ENCODE measurements at places on chromosomes 7 and 10.

- peak; percentile 47 for DNase-seq
Observed at GRCh38 chr10:101889256-101890210, 45.9 kb upstream of the KCNIP2 start.

- no peak for DNase-seq
Observed at GRCh38 chr10:85971494-85971893, 395.1 kb downstream of the GRID1 start.

GRCh38 chr10:75984067-75984466 is 552.6 kb downstream of the LRMDA start:
- DNase-seq, result no peak

GRCh38 chr10:514137-514671 is 175.3 kb downstream of the DIP2C start:
- no peak for DNase-seq

DNA sequence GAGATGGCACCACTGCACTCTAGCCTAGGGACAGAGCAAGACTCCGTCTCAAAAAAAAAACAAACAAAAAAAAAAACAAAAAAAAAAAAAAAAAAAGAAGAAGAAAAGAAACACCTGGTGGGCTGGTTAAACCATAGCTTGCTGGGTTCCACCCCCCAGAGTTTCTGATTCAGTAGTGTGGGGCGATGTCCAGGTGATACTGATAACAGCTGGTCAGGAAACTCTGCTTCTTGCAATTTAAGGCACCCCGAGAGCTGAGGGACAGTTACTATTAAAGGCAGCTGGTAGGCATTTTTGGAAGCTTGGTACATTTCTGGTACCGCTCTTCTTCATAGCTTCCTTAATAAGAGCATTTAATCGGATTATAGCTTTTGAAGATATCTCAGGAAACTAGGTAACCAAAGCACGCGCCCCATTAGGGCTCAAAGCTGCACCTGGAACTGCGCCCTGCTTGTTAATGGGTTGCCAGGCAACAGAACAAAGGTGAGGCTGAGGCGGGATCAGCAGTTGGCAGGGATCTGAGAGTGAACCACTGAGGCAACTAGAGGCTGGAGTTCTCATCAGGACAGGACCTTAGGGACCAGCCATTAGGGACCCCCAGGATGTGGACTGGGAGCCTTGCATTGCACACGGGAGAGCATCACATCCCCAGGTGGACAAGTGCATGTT is 6.5 kb upstream of the SDK1 start:
- no peak for DNase-seq

GRCh38 chr7:4787947-4788626 is 12.7 kb downstream of the AP5Z1 start:
- no peak for DNase-seq

DNA sequence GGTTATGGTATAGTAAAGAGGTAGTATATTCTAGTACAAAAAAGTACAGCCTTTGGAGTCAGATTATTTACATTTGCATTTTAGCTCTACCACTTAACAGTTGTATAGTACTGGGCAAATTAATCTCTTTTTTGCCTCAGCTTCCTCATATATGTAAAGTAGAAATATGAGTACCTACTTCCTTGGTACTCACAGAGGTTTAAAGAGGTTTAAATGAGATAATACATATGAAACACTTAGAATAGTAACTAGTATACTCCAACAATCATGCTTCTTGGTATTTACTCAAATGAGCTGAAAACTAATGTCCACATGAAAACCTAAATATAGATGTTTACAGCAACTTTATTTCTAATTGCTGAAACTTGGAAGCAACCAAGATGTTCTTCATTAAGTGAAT is 14.7 kb downstream of the FRA10AC1 start:
- no peak for DNase-seq

- no peak for DNase-seq
Observed at GRCh38 chr10:86632951-86633350, 21.4 kb upstream of the OPN4 start.

- no peak for DNase-seq
Observed at GRCh38 chr10:129030996-129031843, 435.8 kb upstream of the MGMT start.

DNA sequence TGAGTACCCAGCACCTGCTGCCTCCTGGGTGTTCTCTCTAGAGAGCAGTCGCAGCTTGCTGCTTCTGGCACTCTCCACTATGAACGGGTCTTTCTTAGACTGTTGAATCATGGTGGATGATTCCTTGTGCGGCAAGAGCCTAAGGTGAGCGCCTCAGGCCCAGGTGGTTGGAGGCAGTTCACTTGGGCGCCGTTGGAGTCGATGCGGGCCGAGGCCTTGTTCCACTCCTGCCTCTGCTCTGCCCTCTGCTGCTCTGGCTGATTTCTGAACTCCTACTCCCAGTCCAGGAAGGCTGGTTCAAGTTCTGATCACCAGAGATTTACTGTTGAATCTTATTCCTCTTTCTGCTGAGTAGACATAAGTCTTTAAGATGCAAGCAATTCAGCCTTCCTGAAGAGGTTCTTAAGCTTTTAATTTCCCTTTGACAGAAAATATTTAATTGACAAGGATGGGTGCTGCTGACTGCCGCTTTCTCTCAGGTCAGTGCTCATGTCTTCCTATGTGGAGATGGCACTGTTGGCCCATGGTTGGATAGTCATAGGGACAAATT is 10.4 kb downstream of the YKT6 start:
- DNase-seq, result no peak

GRCh38 chr10:17098012-17098411 is 31.6 kb downstream of the CUBN start:
- DNase-seq, result no peak

DNA sequence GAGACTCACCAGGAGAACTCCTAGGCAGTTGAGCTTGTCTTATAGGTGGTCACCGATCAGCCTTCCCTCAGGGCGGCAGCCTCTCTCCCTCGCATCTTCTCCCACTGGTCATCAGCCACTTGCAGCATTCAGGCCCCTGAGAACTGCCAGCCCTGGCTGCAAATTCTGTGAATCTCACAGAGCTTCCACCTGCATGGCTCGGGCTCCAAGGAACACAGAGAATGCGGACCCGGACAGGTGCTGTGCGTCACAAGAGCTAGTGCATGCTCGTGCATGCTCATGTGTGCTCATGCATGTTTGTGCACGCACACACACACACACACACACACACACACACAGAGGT is 176.9 kb downstream of the ARHGAP12 start:
- no peak for DNase-seq

DNA sequence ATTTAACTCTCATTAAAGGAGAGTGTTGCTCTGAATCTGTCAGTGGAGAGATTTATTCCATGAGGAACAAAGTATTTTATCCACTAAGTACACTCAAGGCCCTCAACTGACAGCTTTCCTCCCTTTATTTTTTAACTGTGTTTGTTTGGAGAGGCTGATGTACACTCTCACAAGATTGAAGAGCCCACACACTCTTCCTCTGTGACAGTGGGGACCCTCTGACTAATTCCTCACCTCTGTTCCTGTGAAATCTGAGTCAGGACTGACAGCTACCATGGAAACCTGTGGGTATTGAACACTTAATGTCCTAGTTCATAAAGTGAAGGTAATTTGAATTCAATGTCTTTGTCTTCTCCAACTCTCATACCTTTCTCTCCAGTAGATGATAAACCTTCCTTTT is 189.8 kb upstream of the PITRM1 start:
- no peak for DNase-seq

- DNase-seq, result no peak
Observed at GRCh38 chr10:87771871-87772500, 46.0 kb downstream of the ATAD1 start.

- DNase-seq, result no peak
Observed at GRCh38 chr7:107560898-107561516, 2.7 kb downstream of the COG5 start.

GRCh38 chr10:62016623-62017490 is 115.4 kb downstream of the ARID5B start:
- no peak for DNase-seq

GRCh38 chr7:101549734-101550133 is 79.4 kb downstream of the MYL10 start:
- DNase-seq, result no peak

GRCh38 chr7:77940647-77941046 is 142.1 kb downstream of the PHTF2 start:
- DNase-seq, result no peak

DNA sequence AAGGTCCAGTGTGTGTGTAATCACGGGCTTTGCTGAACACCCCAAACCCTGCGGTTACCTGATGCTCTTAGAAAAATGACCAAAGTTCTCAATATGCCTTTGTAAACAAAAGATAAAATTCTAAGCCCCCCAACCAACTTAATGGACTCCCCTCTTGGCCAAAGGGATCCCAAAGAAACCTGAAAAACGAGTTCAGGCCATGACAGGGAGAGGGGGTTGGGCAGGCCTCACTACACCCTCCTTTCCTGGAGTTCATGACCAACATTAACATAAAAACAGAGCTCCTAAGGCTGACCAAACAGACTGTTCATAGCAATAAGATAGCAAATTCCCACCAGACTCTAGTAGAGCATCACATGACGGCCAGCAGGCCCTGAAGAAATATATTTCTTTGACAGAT is 3.0 kb upstream of the VIPR2 start:
- no peak for DNase-seq

- DNase-seq, result peak; percentile 66
Observed at GRCh38 chr7:93902777-93903423, 3.5 kb upstream of the GNGT1 start.

DNA sequence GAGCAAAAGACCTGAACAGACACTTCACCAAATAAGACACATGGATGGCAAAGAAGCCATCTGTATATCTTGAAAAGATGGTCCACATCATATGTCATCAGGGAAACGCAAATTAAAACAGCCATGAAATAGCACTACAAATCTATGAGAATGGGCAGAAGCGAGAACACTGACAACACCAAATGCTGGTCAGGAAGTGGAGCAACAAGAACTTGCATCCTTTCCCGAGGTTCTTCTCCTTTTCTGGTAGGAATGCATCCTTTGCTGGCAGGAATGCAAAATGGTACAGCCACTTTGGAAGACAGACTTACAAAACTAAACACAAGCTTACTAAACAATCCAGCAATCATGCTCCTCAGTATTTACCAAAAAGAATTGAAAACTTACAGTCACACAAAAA is 60.0 kb downstream of the PIK3AP1 start:
- no peak for DNase-seq

DNA sequence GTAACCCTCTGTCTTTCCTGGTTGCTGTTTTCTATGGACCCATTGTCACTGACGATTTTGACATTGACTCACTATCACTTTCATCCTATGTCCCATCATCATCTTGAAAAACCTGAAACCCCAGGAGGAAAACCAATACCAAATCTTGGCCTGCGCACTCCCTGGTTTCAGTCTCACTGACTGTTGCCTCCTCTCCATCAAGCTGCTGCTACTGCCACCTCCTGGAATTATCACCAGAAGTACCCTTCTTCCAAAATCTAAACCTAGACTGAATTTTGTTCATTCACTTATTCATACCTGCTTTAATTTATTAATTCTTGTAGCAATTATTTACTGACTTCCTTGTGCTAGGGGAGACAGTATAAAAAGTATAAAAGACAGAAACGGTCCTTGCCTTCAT is 44.5 kb upstream of the ACBD5 start:
- no peak for DNase-seq

- DNase-seq, result no peak
Observed at GRCh38 chr7:124813994-124814798, 48.6 kb upstream of the GPR37 start.

GRCh38 chr10:20289070-20289828 is 473.0 kb downstream of the PLXDC2 start:
- DNase-seq, result no peak

DNA sequence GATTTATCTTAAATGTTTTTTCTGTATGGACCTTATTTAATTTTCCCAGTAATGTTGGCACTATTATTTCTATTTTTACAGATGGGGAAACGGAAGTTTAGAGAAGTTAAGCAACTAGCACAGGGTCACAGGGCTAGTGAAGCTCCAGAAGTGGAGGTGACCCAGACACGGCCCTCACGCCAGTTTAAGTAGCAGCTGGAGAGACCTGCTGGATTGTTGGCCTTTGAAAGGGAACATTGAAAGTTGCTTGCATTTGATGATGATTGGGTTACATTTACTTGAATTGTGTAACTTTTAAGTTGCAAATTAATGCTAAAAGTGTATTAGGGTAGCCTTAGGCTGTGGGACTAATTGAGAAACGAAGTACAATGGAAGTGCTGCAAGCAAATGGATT is 25.6 kb downstream of the CDK14 start:
- no peak for DNase-seq

DNA sequence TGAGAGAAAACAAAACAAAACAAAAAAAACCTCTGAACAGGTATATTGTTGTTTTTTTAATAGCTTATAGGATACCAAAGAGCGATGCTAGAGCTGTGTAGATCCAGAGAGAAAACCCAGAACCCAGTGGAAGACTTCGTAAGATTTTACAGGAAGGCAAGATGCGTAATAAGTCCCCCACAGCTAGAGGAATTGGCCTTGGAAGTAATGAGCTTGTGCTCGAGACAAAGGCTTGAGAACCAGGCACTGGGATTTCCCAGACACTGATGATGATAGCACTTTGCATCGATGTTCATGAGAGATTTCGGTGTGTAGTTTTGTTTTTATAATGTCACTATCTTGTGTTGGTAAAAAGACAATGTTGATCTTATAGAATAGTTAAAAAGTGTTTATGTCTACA is 821.5 kb upstream of the IGFBP3 start:
- DNase-seq, result no peak

- DNase-seq, result no peak
Observed at GRCh38 chr7:157717211-157718174, 380.7 kb downstream of the DNAJB6 start.

DNA sequence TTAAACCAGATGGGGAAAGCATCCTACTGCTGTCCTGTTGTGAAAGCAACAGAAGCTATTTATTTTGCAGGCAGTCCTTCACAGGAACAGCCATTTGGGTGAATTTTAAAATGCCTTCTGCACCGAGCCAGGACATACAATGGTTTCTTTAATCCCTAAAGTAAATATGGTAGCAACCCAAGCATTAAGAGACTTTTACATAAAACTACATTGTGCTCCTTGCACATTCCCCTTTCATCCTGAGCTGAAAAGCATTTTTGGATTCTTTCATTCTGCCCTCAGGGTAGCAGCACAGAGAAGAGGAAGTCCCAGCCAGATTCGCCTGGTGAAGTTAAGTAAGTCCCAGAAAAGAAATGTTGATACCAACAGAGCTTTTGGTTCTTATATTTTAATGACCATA is 84.0 kb upstream of the FAM3C start:
- no peak for DNase-seq

DNA sequence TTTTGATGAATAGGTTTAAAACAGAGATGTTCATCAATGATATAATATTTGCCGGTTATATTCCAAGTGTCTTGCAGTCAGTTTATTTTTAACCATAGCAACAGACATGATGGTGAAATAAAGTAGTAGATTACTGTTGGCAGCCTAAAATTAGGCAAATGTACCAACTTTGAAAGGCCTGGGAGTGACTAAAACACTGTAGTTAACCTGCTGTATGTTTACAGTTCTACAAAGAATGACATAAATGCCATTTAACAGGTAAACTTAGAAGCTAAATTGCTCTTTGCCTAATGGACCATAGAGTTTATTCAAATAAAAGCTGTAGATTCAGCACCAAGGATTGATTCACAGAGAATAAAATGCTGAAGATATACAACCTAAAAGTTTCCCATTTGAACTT is 64.1 kb downstream of the PHTF2 start:
- DNase-seq, result no peak

GRCh38 chr7:104980841-104981671 is 32.9 kb upstream of the KMT2E start:
- DNase-seq, result no peak

Measured in pulmonary artery endothelial cell (primary cell).